ENCODE measurements at places on chromosomes 6 and 20.

GRCh38 chr6:166767230-166767629 lies 140.2 kb upstream of the RPS6KA2 start:
- no peak for DNase-seq

- DNase-seq, result no peak
These were observed 75.6 kb upstream of the SLC22A23 start for GRCh38 chr6:3532296-3532916.

- DNase-seq, result no peak
These were observed 163.8 kb downstream of the HIVEP2 start for GRCh38 chr6:142781129-142781528.

DNA sequence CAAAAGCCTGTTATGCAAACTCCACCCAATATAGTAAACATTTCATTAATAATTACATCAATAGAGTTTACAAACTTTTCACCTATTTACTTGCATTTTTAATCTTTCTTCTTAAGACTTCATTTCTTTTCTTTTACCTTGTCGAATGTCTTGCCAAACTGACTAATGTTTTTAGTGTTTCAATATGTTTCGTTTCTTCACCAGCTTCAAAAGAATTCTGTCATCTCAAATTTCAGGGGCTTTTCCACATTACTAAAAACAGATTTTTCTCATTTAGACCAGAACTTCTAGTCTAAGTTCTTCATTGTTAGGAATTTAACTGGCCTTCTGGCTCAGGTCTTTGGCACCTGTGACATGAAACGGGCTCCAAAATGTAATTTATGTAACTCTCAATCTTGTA lies 196.5 kb downstream of the ARHGAP18 start:
- DNase-seq, result no peak

- DNase-seq, result peak; percentile 58
These were observed 1.2 kb downstream of the ZNF335 start for GRCh38 chr20:45970646-45971424.

DNA sequence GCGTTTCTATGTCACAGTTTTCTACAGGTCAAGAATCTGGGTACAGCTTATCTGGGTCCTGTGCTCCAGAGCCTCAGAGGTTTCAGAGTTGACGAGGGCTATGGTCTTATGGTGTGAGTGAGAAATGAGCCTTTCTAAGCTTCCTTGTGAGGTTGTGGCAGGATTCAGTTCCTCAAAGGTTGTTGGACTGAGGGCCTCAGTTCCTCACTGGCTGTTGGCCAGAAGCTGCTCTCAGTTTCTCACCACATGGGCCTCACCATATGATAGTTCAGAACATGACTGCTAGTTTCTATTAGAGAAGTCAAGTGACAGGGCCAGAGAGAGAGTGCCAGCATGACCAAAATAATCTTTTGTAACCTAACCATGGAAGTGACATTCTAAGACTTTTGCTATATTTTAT lies 96.1 kb downstream of the NUS1 start:
- no peak for DNase-seq

Measured in erythroblast (primary cell).